ENCODE measurements at places on chromosomes 7 and 10. TPM values are rescaled to one million over a fixed set of nuclear protein-coding genes. Genes with fewer than 3 reads are reported as not detected.

The MMS19 gene
- total RNA-seq, result 65.9 TPM

The POT1 gene
- 33.8 TPM for total RNA-seq

The CACNB2 gene
- total RNA-seq, result 1.2 TPM

The LHFPL3 gene
- total RNA-seq, result not detected

The CDK1 gene
- 1.6 TPM for total RNA-seq

The MARVELD1 gene
- 59.5 TPM for total RNA-seq

The LIPN gene
- total RNA-seq, result 0.31 TPM

The TLL2 gene
- total RNA-seq, result 1.2 TPM

The ITGB8 gene
- total RNA-seq, result 207 TPM

The MTURN gene
- 189 TPM for total RNA-seq

The SAMD9 gene
- 10.2 TPM for total RNA-seq

The ARMH3 gene
- 30.9 TPM for total RNA-seq

The ELFN1 gene
- total RNA-seq, result 2.4 TPM

The FGL2 gene
- 269 TPM for total RNA-seq

The GPR37 gene
- total RNA-seq, result 0.13 TPM

The NME8 gene
- total RNA-seq, result 1.2 TPM

The GIMAP1 gene
- 8.5 TPM for total RNA-seq

The FAM171A1 gene
- total RNA-seq, result 32.6 TPM

The HDAC9 gene
- total RNA-seq, result 27.6 TPM

The PPP1R17 gene
- not detected for total RNA-seq

The GSDME gene
- 8.8 TPM for total RNA-seq

The ERVW-1 gene
- total RNA-seq, result 0.22 TPM

The RBAK gene
- 14.8 TPM for total RNA-seq

The KIF11 gene
- total RNA-seq, result 0.89 TPM

The VWC2 gene
- 0.09 TPM for total RNA-seq

The CDH23 gene
- total RNA-seq, result 20.1 TPM

The PRLHR gene
- total RNA-seq, result not detected

The PRSS37 gene
- not detected for total RNA-seq

The BTBD16 gene
- total RNA-seq, result 0.89 TPM

The PDE6C gene
- not detected for total RNA-seq

The ZNF365 gene
- 0.18 TPM for total RNA-seq

The C10orf90 gene
- not detected for total RNA-seq

The MUC3A gene
- total RNA-seq, result 0.36 TPM

The NPTX2 gene
- total RNA-seq, result 3.8 TPM

The ASB10 gene
- not detected for total RNA-seq

The CLEC2L gene
- not detected for total RNA-seq

The SOSTDC1 gene
- total RNA-seq, result 1.4 TPM

The IFIT1 gene
- 21.0 TPM for total RNA-seq

The BMS1 gene
- 13.1 TPM for total RNA-seq

The CNPY1 gene
- not detected for total RNA-seq

The MMRN2 gene
- total RNA-seq, result 66.2 TPM

The PDIA4 gene
- 61.5 TPM for total RNA-seq

The SPDYE8 gene
- total RNA-seq, result not detected

The CELF2 gene
- 94.9 TPM for total RNA-seq

The TFEC gene
- 10.3 TPM for total RNA-seq

The GNAI1 gene
- total RNA-seq, result 65.8 TPM

The NOD1 gene
- 33.0 TPM for total RNA-seq

The LRIT1 gene
- total RNA-seq, result not detected

The THNSL1 gene
- 3.0 TPM for total RNA-seq

The GRM8 gene
- total RNA-seq, result 1.8 TPM

The EPO gene
- total RNA-seq, result not detected

The SPDYE11 gene
- not detected for total RNA-seq

The IGFBP3 gene
- 60.9 TPM for total RNA-seq

The BAIAP2L1 gene
- total RNA-seq, result 5.1 TPM

The GIMAP7 gene
- 31.6 TPM for total RNA-seq

The COX19 gene
- 18.3 TPM for total RNA-seq

The TMEM229A gene
- total RNA-seq, result 0.27 TPM

The AZGP1 gene
- 120 TPM for total RNA-seq

The CLCN1 gene
- total RNA-seq, result not detected

Data from sciatic nerve (tissue), 2 donors.